ENCODE measurements at places on chromosomes 16 and 17. TPM values are rescaled to one million over a fixed set of nuclear protein-coding genes. Genes with fewer than 3 reads are reported as not detected.
A peak's percentile ranks its signal among the peaks of the same experiment; 100 is the strongest.

SPN gene
- total RNA-seq, result 0.16 TPM

DNA sequence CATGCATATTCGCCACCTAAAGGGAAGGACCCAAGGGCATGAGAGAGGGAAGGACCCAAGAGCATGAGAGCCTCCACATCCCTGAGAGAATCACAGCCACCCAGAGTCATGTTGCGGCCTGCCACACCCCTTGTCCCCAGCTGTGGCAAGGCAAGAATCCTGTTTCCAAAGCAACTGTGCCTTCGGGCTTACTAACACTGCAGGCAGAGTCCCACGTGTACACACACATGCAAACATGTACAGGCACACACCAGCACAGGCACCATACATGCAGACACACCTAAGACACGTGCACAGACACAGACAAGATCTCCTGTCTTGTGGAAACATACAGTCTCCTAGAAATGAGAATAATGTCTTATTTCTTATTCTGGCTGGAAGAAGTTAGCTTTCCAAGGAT, 92.4 kb upstream of the CDYL2 start:
- DNase-seq, result no peak

DNA sequence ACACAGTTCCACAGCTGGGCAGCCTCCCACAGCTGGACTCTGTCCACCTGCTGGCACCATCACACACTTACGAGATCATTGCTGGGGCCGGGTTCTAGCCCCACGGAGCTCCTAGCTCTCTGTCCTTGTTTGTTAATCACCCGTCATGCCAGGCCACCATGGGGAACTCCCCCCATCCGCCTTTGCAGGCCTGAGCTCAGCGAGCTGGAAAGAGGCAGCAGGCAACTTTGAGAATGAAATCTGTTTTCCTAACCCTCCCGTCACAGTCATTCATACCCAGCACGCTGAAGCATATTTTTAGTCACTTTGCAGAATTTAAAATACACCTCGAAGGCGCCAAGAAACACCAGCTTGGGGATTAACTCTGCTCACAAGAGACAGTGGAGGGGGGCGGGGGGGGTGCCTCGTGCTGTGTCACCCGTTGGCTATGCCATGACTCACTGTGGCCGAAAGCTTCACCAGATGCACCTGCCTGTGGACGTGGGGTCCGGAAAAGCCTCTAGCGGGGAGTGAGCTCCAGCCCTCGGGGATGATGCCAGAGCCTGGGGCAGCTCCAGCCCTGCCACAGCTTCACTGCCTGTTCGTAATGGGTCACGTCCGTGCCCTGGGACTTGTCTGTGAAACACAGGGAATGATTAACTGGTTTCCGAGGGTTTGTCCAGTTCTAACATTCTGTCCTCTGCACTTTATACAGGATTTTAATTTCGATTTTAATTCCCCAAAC, 1.4 kb upstream of the SPNS2 start:
- peak; percentile 49 for DNase-seq

DNA sequence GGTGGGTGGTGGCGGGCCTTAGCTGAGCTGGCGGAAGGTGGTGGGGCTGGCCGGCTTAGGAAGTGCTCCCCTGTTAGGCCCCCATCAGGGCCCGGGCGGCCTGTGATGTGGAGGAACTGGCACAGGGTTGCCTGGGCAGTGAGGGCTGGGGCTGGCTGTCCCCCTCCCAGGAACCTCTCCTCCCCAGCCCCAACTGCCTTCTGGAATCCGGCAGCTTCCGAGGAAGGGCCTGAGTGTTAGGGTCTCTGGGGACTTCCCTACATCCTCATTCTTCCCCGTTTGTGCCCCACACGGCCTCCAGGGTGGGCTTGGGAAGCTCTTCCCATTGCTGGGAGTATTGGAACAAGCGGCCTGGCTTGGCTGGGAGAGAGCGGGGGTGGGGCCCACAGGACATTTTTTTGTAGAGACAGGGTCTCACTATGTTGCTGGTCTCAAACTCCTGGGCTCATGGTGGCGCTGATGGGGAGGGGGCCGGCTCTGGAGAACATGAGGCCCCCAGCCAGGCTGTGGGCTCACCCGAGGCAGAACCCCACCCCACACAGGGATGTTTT, 89.9 kb upstream of the CIBAR2 start:
- DNase-seq, result no peak

- DNase-seq, result no peak
These were observed 3.5 kb downstream of the DBNDD1 start for GRCh38 chr16:90015586-90016338.

GRCh38 chr17:76442341-76443338, 10.3 kb downstream of the UBE2O start:
- no peak for DNase-seq

DNA sequence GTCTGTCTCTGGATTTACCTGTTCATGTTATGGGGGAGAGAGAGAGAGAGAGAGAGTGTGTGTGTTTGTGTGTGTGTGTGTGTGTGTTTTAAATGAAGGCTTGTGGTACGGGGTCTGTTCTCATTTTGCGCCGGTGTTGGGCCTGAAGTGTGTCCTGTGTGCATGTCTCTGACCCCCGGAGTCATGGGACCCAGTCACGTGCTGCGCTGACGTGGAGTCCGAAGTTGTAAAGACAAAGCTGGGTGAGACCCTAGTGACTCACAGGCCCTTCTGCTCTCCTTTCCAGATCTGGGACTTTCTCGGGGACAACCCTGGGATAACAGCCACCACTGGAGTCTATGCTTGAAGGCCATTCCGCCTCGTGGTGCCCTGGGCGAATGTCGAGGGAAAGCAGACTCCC, 35.0 kb downstream of the JPH3 start:
- no peak for DNase-seq

- no peak for DNase-seq
These were observed 10.7 kb downstream of the GUCY2D start for GRCh38 chr17:8012996-8013640.

GRCh38 chr17:60392845-60393702, 1.1 kb upstream of the USP32 start:
- DNase-seq, result no peak

DNA sequence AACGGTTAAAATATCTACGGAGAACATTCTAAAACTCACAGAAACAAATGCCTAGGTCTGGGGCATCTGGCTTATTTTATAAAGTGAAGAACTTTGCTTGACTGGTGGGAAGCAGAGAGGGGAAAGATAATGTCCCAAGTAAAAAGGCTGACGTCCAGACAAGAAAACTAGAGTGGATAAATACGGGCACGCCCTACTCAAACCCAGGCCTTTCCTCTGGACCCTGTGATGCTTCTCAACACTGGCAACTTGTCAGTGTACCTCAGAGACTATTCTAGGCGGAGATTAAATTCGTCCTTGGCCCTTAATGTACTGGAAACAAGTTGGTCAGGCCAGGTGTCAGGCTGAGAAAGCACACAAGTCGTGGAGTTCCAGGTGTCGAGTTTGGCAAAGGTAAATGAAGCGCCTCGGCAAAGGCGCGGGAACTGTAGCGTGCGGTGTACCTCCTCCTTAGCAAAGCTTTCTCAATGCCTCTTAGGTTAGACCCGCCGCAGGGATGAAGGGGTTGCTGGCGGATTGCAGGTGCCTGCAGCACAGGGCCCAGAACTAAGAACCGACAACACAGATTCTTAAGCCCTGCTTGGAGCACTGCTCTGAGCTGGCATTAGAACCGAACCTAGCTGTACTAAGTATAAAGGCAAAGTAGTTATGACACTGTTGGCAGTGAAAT, 668 bp upstream of the UNK start:
- DNase-seq, result no peak

C17orf100 gene
- 2.3 TPM for total RNA-seq

TEKT3 gene
- total RNA-seq, result 1.2 TPM

PDE6G gene
- total RNA-seq, result not detected

LLGL2 gene
- 2.7 TPM for total RNA-seq

- no peak for DNase-seq
These were observed 36.4 kb downstream of the CDR2 start for GRCh38 chr16:22337849-22338635.

TSPOAP1 gene
- 30.1 TPM for total RNA-seq

DNA sequence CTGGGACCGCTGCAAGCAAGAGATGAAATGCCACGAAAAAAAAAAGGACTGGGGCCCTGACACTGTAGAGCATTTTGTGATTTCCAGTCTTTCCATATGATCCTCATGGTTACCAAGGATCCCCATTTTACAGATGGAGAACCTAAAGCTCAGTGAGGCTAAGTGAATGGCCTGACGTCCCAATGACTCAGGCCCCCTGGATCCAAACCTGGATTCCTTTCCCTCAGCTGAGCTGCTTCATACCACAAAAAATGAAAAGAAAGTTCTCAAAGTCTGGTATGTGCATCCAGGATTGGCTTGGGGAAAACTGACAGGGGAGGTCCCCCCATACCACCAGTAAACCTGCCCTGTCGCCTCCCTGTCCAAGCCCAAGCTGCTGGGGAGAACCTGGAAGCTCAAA, 80.5 kb downstream of the TEX14 start:
- DNase-seq, result no peak

- peak; percentile 53 for DNase-seq
These were observed 98.4 kb upstream of the GSE1 start for GRCh38 chr16:85514598-85515318.

MFAP4 gene
- 0.47 TPM for total RNA-seq

DNA sequence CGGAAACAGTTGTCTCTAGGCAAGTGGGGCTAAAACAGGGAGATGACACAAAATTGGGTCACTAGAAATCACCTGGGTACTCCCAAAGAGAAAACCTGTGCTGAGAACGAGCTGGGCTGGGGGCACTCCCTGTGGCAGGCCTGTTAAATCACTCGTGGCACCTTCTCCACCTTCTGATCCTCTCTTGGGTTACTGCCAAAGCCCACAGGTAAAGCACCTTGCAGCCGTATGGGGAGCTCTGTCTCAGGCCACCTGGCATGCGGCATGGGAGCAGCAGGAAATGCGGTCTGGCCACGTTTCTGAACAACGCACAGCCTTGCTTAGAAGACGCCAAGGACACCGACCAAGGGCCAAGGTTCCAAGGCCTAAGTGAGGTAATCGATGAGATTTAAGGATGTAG, 21.5 kb upstream of the ICAM2 start:
- DNase-seq, result no peak

SLC4A1 gene
- 5.8 TPM for total RNA-seq

HLF gene
- total RNA-seq, result 15.1 TPM

DNA sequence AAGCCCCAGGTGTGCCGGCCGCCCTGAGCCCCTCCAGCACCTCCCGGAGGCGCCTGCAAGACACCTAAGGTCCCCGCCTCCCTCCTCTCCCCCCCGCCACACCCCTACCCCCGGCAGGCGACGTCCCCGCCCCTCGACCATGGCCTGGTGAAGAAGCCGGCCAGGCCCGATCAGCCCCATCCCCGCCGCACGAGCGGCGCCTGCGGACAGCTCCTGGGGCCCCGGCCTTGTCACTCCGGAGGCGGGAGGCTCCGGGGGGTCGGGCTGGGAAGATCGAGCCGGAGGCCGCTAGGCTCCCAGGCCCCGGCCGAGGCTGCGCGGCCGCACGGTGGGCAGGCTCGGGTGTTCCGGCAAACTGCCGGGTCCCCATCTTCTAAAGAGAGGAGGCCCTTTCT, 405 bp upstream of the ACE start:
- DNase-seq, result no peak

ABCA6 gene
- total RNA-seq, result 3.7 TPM

ARSG gene
- 4.4 TPM for total RNA-seq

DNA sequence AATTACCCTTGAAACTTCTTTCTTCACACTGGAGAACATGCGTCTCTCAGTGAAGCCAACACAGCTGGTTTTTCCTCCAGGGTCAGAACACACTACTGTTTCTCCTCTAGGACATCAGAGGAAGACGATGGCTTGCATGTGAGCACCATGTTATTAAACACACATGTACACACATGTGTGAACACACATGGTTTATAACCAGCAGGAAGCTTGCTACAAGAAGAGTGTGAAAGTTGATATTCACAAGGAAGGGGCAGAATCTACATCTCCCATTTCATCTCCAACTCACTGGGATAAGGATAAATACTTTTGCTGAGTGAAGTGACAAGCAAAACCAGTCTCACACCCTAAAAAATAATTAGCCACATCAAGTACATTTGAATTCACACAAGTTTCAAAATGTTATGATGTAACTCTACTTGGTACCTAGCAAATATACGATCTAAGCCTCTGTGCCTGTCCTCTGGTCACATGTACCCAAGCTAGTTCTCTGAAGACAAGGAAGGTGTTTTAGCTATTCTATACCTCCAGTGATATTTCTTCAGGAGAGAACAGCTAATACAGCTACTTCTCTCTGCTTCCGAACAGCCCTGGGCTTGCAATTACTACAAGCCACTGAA, 127.7 kb downstream of the PARN start:
- no peak for DNase-seq

GRCh38 chr16:2595393-2596205, 57.8 kb downstream of the PDPK1 start:
- no peak for DNase-seq

All from occipital lobe (tissue), 3 donors.